Hematopoietic multipotent progenitor cell (in vitro differentiated cells): ENCODE measurements at places on chromosomes 7 and 10.

GRCh38 chr7:131327049-131327625, 539 bp upstream of the MKLN1 start:
- DNase-seq, result peak; percentile 18

GRCh38 chr10:48406204-48406603, 99.7 kb downstream of the MAPK8 start:
- DNase-seq, result peak; percentile 15

- no peak for DNase-seq
Measured at GRCh38 chr7:1626769-1627168, 43.3 kb upstream of the ELFN1 start.

DNA sequence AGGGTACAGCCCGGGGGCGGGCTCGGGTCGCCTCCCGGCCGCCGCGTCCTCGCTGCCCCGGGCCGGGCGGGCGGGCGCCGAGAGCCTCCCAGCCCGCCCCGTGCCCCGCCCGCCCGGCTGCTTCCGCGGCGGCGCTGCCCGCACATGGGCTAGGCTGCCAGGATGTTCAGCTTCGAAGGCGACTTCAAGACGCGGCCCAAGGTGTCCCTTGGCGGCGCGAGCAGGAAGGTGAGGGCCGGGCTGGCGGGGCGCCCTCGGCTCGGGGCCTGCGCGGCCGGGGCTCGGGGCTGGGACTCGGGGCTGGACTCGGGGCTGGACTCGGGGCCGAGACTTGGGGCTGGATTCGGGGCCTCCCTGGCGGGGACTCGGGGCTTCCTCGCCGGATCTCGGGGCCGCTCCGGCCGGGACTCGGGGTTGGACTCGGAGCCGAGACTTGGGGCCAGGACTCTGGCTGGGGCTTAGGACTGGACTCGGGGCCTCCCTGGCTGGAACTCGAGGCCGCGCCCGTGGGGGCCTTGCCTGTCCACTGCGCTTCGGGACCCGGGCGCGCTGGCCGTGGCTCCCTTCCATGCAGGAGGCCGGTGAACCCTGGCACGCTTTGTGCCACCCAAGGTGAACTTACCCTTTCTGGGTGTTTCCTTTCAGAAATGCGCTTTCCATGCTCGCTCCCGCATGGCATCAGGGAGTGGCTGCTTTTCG, 534 bp downstream of the UBE3C start:
- DNase-seq, result no peak

DNA sequence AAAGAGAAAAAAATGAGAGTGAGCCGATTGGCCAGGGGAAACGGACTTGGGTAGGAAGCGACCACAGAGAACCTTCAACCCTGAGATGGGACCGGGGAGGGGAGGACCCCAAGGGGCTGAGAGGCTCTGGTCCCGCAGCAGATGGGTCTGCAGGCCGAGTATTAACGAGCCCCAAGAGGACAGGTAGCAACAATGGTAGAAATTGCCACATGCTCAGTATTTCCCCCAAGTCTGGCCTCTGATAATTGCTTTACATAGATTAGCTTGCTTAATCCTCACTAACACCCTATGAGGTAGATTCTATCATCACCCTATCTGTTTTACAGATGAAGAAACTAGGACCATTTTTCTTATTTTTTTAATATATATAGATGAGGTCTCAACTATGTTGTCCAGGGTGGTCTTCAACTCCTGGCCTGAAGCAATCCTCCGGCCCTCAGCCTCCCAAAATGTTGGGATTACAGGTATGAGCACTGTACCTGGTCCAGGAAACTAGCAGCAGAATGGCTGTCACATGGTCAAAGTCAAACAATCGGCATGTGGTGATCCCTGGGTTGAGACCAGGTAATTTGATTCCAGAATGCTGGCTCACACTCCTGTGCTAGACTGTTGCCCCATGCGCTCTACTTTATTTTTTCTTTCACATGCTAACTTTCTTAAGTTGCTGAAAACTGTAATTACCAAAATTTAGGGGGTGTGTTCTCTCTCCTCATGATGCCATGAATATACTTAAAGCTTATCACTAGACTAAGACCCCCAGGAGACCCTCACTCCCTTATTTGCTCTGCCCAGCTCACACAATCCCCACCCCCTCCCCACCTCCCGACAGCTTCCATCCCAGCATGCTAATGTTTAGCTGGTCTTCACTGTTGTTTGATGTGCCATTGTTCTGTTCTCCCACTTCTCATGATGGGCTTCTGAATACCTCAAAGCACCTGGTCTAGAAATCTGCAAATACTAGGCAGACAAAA, 67.9 kb upstream of the AFAP1L2 start:
- DNase-seq, result no peak

- DNase-seq, result no peak
Measured at GRCh38 chr7:107029764-107030286, 14.7 kb upstream of the PRKAR2B start.

- DNase-seq, result no peak
Measured at GRCh38 chr7:92498557-92498956, 20.8 kb upstream of the ERVW-1 start.

DNA sequence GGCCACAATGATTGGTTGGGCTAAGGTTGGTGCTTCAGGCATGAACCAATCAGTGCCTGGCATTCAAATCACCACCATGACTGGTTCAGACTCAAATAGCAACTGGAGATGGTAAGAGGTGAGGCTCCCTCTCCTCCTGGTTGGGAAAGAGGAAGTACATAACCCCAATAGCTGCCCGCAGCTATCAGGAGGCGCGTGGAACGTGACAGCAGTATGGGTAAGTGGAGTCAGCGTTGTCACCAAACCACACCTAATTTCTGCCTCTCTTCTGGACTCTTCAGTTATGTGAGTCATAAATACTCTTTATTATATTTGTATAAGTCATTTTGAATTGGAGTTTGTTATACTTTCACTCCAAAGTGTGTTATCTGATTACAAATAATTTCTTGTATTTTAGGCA, 17.9 kb upstream of the ITGA8 start:
- no peak for DNase-seq
